ENCODE measurements at places on chromosomes 12 and 14.

DNA sequence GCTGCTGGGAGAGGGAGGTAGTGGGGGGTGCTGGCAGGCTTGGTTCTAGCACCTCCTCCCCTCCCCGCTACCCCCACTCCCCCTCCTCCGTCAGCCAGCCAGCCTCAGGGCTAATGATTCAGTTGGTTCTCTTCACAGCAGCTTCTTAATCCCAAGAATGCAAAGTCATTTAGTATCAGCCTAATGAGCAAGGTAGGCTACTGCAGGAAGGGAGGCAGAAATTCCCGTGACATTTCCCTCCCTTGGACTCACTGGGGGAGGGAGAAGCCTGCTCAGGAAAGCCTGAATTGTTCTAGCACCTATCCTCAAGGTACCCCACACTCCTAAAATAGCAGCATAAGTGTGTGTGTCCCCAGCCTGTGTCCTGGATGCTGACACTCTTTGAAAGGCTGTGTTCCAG, 29.8 kb downstream of the ITPK1 start:
- no peaks in the 10 kb centered on the region for H3K36me3 ChIP-seq
- no peaks in the 10 kb centered on the region for H3K4me1 ChIP-seq
- H3K27me3 ChIP-seq, result no peaks in the 10 kb centered on the region
- DNase-seq, result no peak
- no peak overlapping the region for H3K4me3 ChIP-seq

- no peaks in the 10 kb centered on the region for H3K36me3 ChIP-seq
- peak overlapping the region; percentile 67 for H3K27ac ChIP-seq
- H3K4me1 ChIP-seq, result peaks cover 2% of the 10 kb centered on the region
Measured at GRCh38 chr12:109445191-109445609, 31.9 kb downstream of the KCTD10 start.

GRCh38 chr14:103628221-103628683, 759 bp upstream of the KLC1 start:
- DNase-seq, result peak; percentile 47
- H3K27ac ChIP-seq, result peak overlapping the region; percentile 96
- no peaks in the 10 kb centered on the region for H3K27me3 ChIP-seq
- H3K36me3 ChIP-seq, result no peaks in the 10 kb centered on the region

GRCh38 chr12:124326871-124327270, 32.0 kb downstream of the RFLNA start:
- peak overlapping the region; percentile 52 for H3K27ac ChIP-seq
- H3K36me3 ChIP-seq, result peaks cover 27% of the 10 kb centered on the region
- H3K27me3 ChIP-seq, result no peaks in the 10 kb centered on the region
- H3K4me1 ChIP-seq, result no peaks in the 10 kb centered on the region
- H3K4me3 ChIP-seq, result no peak overlapping the region

GRCh38 chr12:53972152-53972702, 699 bp upstream of the HOXC11 start:
- peaks cover 11% of the 10 kb centered on the region for H3K27me3 ChIP-seq
- no peaks in the 10 kb centered on the region for H3K4me1 ChIP-seq
- no peak for DNase-seq
- no peak overlapping the region for H3K27ac ChIP-seq

- H3K27me3 ChIP-seq, result no peaks in the 10 kb centered on the region
- DNase-seq, result no peak
Measured at GRCh38 chr12:1552171-1552570, 42.2 kb downstream of the FBXL14 start.

GRCh38 chr14:36279306-36280190, 40.9 kb downstream of the MBIP start:
- DNase-seq, result no peak
- H3K36me3 ChIP-seq, result no peaks in the 10 kb centered on the region
- no peaks in the 10 kb centered on the region for H3K27me3 ChIP-seq
- H3K4me3 ChIP-seq, result no peak overlapping the region

- H3K27me3 ChIP-seq, result no peaks in the 10 kb centered on the region
- peak overlapping the region; percentile 61 for H3K27ac ChIP-seq
- no peaks in the 10 kb centered on the region for H3K36me3 ChIP-seq
- H3K4me1 ChIP-seq, result no peaks in the 10 kb centered on the region
- no peak overlapping the region for H3K4me3 ChIP-seq
Measured at GRCh38 chr14:91858536-91859275, 8.6 kb downstream of the TC2N start.
